NCI-H1694 (cell line): ENCODE measurements at places on chromosomes 1 and 21.
A peak's percentile ranks its signal among the peaks of the same experiment; 100 is the strongest.

- peak; percentile 12 for DNase-seq
Observed at GRCh38 chr1:88302843-88303486, 381.1 kb upstream of the PKN2 start.

DNA sequence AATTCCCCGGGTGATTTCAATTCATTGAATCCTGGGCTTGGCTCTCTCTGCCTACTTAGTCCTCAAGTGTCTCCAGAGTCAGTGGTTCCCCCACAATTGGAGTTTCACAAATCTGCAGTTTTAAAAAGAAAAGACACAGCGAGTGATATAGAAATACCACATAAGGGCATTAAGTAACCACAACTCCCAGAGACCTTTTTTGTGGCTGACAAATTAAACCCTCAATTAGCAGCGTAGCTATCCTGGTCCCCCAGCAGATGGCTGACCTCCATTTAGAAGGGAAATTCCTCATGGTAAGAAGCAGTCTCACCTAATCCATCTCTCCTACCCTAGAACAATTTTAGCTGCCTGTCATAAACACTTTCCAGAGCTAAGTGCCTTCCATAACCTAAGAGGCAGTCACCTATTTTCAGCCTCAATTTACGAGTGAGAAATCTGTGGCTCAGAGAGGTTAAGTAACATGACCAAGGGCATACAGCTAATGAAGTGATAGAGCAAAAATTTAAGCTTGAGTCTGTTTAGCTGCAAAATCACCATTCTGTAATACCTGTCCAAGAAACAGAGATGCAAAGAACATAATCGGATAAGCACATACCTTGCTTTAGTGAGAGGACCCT, 56.0 kb upstream of the NBPF3 start:
- DNase-seq, result no peak

- DNase-seq, result no peak
Observed at GRCh38 chr1:151920149-151920548, 10.8 kb upstream of the THEM4 start.

- no peak for DNase-seq
Observed at GRCh38 chr1:67795179-67795912, 37.9 kb downstream of the GNG12 start.

GRCh38 chr1:180535418-180535999, 23.3 kb upstream of the OVAAL start:
- DNase-seq, result no peak

DNA sequence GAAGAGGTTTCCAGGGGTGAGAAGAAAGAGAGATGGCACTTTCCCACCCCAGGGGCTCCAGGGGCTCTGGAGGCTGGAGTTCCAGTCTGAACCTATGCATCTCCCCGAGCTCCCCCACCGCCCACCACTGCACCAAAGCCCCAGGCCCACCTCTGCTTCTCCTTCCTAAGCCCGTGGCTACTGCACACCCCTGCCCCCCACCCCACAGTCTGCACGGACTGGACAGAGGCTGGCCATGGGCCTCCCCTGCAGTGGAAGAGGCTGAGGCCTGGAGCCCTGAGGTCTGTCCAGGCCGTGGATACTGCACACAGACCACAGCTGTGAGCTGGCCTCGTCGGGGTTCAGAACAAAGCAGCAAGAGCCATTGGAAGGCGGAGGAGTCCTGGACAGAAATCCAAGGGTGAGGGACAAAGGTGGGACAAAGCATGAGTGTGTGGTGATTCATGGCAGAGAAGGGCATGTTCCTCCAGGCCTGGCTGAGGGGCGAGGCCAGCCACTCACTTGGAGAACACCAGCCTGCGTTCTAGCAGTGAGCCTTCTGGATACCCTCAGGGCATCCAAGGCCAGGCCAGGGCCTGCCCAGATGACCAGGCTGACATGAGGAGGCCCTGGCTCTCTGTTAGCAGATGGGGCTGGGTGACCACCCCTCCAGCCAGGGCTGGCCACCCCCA, 244.8 kb upstream of the VAMP3 start:
- DNase-seq, result no peak

GRCh38 chr1:112583366-112583765, 35.6 kb downstream of the ST7L start:
- DNase-seq, result no peak

DNA sequence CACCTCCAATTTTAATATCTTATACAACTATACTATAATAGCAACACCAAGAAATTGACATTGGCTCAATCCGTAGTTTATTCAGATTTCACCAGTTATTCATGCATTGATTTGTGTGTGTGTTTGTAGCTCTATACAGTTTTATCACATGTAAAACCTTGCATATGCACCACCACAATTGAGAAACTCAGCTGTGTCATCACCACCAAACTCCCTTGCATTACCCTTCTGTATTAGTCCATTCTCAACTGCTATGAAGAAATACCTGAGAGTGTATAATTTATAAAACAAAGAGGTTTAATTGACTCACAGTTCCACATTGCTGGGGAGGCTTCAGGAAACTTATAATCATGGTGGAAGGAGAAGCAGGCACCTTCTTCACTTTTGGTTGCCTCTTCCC, 162.1 kb downstream of the PATJ start:
- no peak for DNase-seq

DNA sequence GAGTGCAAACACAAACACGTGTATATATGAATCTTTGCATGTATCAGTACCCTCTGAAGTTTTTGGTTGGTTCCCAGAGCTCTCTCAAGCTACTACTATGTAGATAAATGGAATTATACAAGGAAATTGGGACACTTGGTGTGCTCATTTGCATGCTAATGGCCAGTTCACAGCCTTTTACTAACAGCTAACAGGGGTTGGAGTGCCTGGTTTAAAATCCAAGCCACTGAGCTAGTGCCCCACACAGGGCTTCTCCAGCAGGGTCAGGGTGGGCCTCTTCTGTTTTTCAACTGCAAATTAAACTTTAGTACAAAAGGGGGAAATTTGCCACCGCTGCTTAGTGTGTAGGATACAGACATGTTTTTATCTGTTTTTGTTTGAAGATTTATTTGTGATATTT, 121.0 kb downstream of the ATP5PO start:
- DNase-seq, result no peak

GRCh38 chr21:17467392-17467791, 45.5 kb upstream of the CXADR start:
- no peak for DNase-seq

GRCh38 chr1:89781494-89782126, 39.2 kb upstream of the LRRC8D start:
- DNase-seq, result no peak

DNA sequence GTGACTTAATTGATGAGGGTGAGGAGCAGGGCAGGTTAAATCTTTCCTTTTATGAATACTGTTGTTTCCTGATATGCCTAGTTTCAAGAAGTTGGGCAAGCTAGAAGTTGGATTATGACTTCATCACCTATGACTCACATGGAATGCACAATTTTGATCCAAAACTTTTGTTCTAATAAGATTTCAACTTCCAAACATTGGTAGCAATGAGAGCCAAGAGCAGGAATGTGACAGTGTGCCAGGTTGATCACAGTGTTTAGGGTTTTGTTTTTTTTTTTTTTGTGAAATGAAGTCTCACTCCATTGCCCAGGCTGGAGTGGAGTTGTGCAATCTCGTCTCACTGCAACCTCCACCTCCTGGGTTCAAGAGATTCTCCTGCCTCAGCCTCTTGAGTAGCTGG, 349.4 kb downstream of the DUSP10 start:
- DNase-seq, result no peak

GRCh38 chr1:70222716-70223235, 1.6 kb downstream of the SRSF11 start:
- no peak for DNase-seq

GRCh38 chr1:172616195-172616594, 42.7 kb upstream of the FASLG start:
- DNase-seq, result no peak

DNA sequence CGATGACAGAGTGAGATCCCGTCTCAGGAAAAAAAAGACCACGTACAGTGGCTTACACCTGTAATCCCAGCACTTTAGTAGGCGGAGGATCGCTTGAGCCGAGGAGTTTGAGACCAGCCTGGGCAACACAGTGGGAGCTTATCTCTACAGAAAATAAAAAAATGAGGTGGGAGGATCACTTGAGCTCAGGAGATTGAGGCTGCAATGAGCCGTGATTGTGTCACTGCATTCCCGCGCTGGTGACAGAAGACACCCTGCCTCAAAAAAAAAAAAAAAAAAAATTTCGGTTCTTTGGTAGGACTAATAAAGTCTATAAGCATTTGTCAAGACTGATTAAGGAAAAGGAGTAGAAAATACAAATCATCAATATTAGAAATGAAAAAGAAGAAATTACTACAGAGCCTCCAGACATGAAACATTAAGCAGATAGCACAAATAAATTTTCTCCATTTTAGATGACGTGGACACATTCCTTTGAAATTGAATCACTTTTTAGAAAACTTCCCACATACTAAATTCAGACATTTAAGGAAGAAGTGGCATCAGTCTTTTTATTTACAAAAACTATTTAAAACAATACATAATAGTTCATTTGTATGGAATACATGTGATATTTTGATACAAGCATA, 30.4 kb downstream of the MORC3 start:
- DNase-seq, result no peak

DNA sequence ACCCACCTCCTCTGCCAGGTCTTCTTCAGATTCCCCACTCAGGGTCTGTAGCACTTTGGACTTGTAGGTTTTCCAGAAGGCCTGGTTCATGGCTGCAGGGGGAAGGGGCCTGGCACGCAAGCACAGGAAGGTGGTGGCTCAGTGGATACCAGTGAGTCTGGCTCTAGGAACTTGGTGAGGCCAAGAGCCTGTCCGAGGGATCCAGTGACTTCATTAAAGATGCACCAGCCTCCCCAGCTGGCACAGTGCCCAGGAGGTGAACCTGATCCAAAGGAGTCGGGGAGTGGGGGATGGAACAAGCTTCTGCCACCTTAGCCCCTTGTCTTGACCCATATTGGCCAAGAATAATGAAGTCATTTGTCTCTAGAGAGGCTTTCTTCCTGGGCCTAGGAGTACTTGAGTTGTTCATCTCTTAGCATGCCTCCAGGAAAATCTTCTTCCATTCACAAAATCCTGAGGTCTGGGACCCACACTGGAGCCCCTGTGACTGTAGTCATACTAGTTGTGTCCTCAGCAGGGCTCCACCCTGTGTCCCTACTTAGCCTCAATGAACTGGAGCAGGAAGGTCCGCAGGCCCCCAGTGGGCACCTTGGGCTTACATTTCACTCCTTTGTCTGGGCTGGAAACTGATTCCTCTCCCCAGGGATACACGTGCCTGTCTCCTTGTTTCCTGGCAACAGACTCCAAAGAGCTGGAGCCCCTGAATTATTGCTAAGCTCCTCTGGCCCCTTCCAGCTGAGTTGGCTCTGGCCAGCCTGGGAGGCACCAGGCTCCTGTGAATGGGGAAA, at the start of gene C1orf232:
TSS of gene C1orf232 (minus strand) at position 554 of the 788 bp plus-strand sequence. CDS start at position 90, 464 bp downstream.
- no peak for DNase-seq

DNA sequence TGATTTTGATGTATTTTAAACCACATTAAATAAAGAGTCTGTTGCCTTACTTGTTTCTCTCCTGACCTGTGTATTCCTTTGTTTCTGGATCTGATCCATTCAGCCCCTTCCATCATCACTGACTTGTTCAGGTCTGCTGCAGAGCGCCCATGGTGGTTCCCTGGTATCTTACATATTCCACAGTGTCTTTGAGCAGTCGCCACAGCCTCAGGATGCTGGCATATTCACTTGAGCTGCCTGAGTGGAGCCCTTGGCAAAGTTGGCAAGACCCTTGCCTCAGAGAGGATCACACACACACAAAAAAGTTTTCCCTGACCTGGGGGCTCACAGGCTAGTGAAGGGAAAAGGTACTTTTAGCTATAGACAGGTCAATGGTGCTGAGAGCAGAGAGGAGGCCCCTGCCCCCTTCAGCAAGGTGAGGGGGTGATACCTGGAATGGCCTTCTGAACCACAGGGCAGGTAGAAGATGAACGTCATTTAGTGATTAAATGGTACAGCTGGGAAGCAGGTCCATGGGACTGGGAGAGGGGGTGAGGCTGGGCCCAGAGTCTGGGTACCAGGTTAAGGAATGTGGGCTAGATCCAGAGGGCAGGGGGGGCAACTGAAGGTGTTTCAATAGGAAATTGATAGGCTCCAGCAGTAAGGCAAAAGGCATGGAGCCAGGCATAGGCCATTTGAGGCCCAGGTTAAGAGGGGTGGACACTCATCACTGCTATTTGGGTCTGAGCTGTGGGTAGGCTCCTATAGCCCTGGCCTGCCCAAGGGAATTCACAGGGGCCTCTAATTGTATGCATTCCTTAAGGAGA, 2.0 kb upstream of the CCDC28B start:
- DNase-seq, result no peak

- DNase-seq, result no peak
Observed at GRCh38 chr1:50023292-50024159, at the start of gene AGBL4. TSS of gene AGBL4 (minus strand) at chr1:50023954.

DNA sequence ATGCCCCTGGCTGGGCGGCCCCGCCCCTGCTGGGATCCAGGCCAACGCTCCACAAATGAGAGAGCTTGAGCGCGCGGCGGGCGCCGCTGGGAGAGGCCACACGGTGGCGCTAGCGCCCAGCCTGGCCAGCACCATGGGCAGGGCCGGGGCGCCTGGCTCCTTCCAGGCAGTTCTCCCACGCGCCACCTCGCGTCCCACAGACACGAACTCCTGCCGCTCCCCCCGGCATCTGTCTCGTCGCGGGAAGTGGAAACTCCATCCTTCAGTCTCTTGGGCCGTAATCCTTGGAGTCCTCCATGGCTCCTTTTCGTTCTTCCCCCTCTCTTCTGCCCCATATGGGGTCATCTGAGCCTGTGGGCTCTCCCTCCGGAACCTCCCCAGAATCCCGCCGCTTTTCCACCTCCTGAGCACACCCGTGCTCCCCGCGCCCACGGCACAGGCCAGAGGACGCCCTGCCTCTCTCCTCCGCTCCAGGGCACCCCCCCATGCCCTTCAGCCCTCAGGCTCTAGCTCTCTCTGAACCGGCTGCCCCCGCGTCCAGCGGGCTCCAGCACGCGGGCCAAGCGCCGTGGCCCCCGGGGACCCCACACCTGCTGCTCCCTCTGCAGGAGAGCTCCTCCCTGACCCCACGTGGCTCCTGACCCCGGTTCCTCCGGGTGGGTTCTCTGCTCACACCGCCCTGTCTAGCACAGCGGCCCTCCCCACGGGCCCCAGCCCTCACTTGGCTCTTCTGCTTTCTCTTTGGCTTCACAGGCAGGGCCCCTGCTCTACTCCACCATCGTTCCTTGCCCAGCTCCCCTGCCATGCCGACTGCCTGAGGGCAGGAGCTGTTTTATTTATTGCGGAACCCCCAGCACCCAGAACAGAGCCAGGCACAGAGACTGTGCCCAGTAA, 31.9 kb upstream of the EDN2 start:
- peak; percentile 62 for DNase-seq

- DNase-seq, result peak; percentile 88
Observed at GRCh38 chr1:52552505-52553361, at the start of gene TUT4. TSS of gene TUT4 (minus strand) at chr1:52553092. CDS start at chr1:52526280, 26,812 bp downstream.

- peak; percentile 85 for DNase-seq
Observed at GRCh38 chr1:155044812-155045657, 6.1 kb upstream of the ADAM15 start.

DNA sequence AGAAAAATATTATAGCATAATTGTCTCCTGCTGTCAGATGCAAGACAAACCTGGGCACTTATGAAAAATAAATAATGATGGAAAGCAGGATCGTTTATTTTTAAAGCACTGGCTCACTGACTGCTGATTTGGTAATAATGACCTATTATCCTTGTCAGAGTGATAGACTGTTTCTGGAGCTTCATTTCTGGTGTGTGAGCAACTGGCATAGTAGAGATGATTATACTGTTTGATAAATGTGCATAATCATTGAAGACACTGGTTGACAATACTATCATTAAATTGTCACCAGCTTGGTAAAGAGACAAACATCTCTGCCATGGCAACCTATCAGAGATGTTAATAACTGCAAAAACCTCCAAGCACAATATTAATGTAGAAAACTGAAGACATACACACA, 179.9 kb upstream of the ZNF644 start:
- no peak for DNase-seq
